Natural killer cell treated with Interleukin-12 subunit alpha and Interleukin-12 subunit beta and Interleukin-15 and Interleukin-18, amount 100 ng/mL, for 72 hours (primary cell): ENCODE measurements at places on chromosomes 16 and 17. TPM values are rescaled to one million over a fixed set of nuclear protein-coding genes. Genes with fewer than 3 reads are reported as not detected.

GRCh38 chr16:11980136-11980844, 3.8 kb downstream of the SNX29 start:
- peaks cover 4% of the 10 kb centered on the region for H3K36me3 ChIP-seq
- no peak for DNase-seq
- peaks cover 29% of the 10 kb centered on the region for H3K4me1 ChIP-seq
- no peak overlapping the region for H3K4me3 ChIP-seq
- H3K27me3 ChIP-seq: no peaks in the 10 kb centered on the region

DNA sequence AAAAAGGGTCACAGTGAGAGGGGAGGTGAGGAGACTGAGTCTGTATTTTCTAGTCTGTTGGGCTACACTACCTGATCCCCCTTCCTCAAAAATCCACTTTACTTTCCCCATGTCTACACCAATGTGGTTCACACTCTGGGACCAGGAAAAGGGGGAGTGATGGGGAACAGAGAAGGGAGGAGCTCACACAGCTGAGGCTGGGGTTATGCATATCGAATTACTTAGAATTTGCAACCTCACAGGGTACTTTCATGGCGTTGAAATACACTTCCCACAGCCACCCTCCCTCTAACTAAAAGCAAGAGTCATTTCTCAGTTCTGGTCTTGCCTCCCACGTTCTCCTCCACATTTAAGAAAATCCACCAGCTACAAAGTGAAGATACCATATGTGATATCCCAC, 14.1 kb downstream of the MAPT start:
- H3K27ac ChIP-seq: no peak overlapping the region

DNA sequence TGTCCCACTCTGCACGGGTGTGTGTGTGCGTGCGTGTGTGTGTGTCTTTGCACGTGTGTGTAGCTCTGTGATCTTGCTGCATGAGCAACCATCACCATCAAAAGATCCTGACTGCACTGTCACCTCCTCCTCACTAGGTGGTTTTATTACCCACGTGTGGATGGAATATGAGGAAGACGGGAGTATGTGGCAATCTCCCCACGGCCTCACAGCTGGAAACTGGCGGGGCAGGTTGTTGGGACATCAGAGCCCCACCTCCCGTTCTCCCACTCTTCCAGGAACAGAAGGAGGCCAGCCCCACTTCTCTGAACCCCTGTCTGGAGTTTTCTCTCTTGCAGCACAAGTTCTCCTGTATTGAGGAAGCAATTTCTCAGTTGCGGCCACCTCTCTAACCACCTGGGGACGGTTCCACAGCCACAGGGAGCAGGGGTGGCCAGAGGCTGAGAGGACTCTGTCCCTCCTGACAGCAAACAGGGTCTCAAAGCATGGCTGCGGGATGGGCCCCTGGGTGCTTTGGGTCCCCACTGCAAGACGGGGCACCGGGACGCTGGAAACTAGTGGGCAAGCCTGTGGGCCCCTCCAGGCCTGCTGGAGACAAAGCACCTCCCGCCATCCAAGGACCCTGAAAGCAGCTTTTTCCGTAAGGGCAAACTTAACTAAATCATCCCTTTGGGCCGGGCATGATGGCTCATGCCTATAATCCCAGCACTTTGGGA, 27.9 kb upstream of the ATP2C2 start:
- H3K27ac ChIP-seq: no peak overlapping the region
- H3K27me3 ChIP-seq: peaks cover 4% of the 10 kb centered on the region
- no peak for DNase-seq
- H3K4me3 ChIP-seq: no peak overlapping the region

DNA sequence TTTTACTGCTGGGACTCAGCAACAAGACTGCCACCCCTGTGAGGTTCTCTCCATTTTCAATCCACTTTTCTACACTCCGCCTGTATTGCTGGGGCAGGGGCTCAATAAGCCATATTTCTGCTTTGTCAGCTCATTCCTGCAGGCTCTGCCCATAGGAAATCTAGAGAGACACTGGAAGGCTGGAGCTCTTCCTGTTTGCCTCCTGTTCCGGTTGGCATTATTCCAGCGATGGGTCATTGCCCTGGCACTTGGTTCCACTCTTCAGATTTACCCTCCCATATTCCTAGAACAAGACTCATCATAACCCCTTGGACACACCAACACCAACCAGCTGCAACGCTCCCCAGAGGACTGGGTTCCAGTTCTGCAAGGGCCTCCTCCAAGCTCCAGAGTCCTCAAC, 210.4 kb downstream of the CA10 start:
- no peak overlapping the region for H3K27ac ChIP-seq
- no peaks in the 10 kb centered on the region for H3K4me1 ChIP-seq
- no peak for DNase-seq

- peaks cover 7% of the 10 kb centered on the region for H3K27me3 ChIP-seq
- H3K36me3 ChIP-seq: peaks cover 8% of the 10 kb centered on the region
- H3K4me1 ChIP-seq: peaks cover 2% of the 10 kb centered on the region
- DNase-seq: no peak
Observed at GRCh38 chr16:78961464-78961863, 639.1 kb downstream of the MAF start.

The NTN3 gene
- not detected for total RNA-seq

The PDIA2 gene
- not detected for total RNA-seq

The CD7 gene
- total RNA-seq: 73.6 TPM
